Activated T-helper 2 cell treated with anti-CD3 and anti-CD28 coated beads, Interferon-gamma antibody, Interleukin-2, Interleukin-4, amounts not matched to agents 10 μg/mL and 5 μg/mL and 100 μg/mL, durations not matched to agents 14 hours and 24 hours and 36 hours (primary cell): ENCODE measurements at places on chromosomes 2 and 18. TPM values are rescaled to one million over a fixed set of nuclear protein-coding genes. Genes with fewer than 3 reads are reported as not detected.
A peak's percentile ranks its signal among the peaks of the same experiment; 100 is the strongest.

GRCh38 chr2:164920430-164920829 is 34.9 kb downstream of the SLC38A11 start:
- H3K27ac ChIP-seq = no peak overlapping the region
- no peaks in the 10 kb centered on the region for H3K4me1 ChIP-seq
- H3K4me3 ChIP-seq = no peak overlapping the region
- no peaks in the 10 kb centered on the region for H3K36me3 ChIP-seq
- peaks cover 8% of the 10 kb centered on the region for H3K27me3 ChIP-seq

GRCh38 chr2:215742021-215742420 is 271.3 kb downstream of the MREG start:
- H3K4me1 ChIP-seq = peaks cover 46% of the 10 kb centered on the region
- peak overlapping the region; percentile 69 for H3K27ac ChIP-seq
- H3K27me3 ChIP-seq = no peaks in the 10 kb centered on the region
- H3K36me3 ChIP-seq = no peaks in the 10 kb centered on the region
- no peak overlapping the region for H3K4me3 ChIP-seq

DNA sequence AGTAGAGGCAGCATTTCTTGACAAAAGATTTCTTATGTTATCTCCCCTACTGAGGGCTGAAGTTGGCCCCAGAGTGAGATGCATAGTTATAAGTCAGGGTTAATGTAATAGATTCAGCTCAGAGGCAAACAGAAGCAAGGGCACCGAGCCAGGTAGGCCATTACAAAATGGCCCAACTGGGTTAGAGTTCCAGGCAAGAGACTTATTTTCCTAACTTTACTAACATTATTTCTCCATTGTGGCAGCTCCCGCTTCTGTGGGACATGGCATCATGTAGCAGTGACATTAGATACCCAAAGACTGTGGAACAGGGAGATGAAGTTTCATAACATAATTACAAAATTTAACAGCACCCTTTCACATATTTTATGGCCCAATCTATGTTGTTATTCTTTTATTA is 27.1 kb downstream of the TSPYL6 start:
- H3K27me3 ChIP-seq = no peaks in the 10 kb centered on the region
- H3K4me1 ChIP-seq = peaks cover 2% of the 10 kb centered on the region
- H3K4me3 ChIP-seq = no peak overlapping the region
- no peaks in the 10 kb centered on the region for H3K36me3 ChIP-seq
- H3K27ac ChIP-seq = no peak overlapping the region
- DNase-seq = no peak

DNA sequence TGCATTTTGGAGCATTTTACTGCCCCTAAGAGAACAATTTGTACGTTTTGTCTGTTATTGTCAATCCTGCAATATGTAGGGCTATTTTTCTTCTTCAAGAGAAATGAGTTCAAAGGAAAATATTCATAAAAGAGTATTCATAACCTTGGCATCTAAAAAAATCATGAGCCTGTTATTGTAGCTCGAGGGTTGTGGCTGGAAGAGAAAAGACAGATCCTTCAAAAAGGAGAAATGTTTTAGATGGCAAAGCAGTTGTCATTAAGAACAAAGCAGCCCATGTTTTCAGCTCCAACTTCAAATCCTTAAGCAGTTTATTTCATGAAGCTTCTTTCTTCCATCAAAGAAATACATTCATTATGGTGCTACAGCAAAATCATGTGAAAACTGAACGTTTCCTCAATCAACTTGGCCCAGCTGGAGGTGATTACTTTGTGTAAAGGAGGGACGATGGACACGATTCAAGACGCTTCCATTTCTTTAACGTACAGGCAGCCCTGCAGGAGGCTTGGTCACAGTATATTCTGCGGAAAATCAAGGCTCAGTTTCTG is 31.4 kb downstream of the QPCT start:
- peak overlapping the region; percentile 73 for H3K27ac ChIP-seq
- H3K4me3 ChIP-seq = peak overlapping the region; percentile 9
- H3K4me1 ChIP-seq = peaks cover 29% of the 10 kb centered on the region
- DNase-seq = no peak

DNA sequence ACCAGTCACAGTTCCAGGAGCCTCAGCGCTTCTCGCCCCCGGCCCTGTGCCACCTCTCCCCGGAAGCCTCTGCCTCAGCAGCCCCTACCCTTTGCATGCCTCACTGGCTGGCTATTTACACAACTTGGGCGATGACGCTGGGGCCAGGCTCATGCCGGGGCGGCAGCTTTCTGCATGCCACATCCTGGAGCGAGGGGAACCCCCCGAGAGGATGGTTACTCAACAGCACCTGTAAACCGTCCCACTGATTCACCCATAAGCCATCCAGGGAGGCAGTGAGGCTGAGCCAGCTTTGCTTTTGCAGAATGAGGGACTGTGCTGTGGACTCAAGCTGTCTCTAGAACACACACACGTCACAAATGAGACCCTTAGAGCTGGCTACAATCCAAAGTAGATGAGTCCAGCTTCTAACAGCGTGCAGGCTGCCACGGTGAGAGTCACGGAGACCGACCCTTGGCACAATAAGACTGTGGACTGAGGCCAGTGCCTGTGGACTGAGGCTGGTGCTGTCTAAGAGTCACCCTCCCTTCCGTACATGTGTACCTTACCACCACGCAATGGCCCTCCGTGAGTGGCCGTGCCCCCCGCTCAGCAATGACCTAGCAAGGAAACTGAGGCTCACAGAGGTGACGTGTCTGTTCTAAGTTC is 45.6 kb upstream of the ODC1 start:
- no peaks in the 10 kb centered on the region for H3K36me3 ChIP-seq
- H3K27ac ChIP-seq = peak overlapping the region; percentile 38
- H3K4me1 ChIP-seq = peaks cover 6% of the 10 kb centered on the region
- peaks cover 19% of the 10 kb centered on the region for H3K27me3 ChIP-seq
- H3K4me3 ChIP-seq = no peak overlapping the region

DNA sequence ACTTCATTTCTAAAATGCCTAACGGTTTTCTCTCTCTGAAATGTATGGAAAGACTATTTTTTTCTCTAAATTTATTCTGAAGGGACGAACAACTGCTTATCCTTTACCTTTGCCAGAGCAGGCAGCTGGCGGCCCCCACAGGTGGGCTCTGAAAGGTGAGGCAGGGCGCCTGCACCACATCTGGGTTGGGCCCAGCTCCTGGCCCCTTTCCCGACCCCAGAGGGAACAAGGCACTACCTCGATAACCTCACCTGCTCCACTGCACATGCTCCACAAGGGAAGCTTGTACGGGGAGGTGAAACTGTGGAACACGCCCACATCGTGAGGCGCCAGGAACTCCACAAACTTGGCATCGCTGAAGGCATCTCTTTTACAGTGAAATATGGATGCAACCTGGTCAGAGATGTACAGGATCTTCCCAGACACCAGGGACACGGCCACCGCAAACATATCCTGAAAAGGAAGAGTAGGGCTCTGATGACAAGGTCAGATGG is 17.3 kb downstream of the PER2 start:
- H3K4me1 ChIP-seq = no peaks in the 10 kb centered on the region
- H3K4me3 ChIP-seq = no peak overlapping the region
- H3K27ac ChIP-seq = no peak overlapping the region
- DNase-seq = no peak
- H3K36me3 ChIP-seq = peaks cover 40% of the 10 kb centered on the region
- H3K27me3 ChIP-seq = no peaks in the 10 kb centered on the region

GRCh38 chr2:39881494-39881893 is 102.4 kb upstream of the THUMPD2 start:
- H3K27ac ChIP-seq = no peak overlapping the region
- H3K36me3 ChIP-seq = no peaks in the 10 kb centered on the region
- no peak overlapping the region for H3K4me3 ChIP-seq
- H3K4me1 ChIP-seq = no peaks in the 10 kb centered on the region
- H3K27me3 ChIP-seq = no peaks in the 10 kb centered on the region
- DNase-seq = no peak

- DNase-seq = no peak
- no peak overlapping the region for H3K27ac ChIP-seq
- no peaks in the 10 kb centered on the region for H3K36me3 ChIP-seq
- no peaks in the 10 kb centered on the region for H3K4me1 ChIP-seq
Measured at GRCh38 chr2:72963423-72964145, 46.3 kb downstream of the EMX1 start.

DNA sequence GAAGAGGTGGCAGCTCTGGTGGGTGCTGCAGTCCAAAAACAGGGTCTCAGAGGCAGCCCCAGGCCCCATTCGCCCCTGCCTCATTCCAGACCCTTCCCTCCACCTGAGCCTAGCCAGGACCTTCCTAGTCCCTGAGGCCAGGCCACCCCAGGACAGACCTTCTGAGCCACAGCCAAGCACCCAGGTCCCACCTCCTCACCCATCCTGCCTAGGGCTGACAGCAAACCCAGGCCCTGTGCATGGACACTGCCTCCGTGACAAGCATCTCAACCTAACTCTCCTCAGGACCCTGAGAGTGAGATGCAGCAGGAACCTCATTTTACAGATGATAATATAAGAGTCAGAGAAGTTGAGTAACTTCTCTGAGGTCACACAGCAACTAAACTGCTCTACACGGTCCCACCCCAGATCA is 15.5 kb downstream of the ADRA2B start:
- no peak for DNase-seq
- no peaks in the 10 kb centered on the region for H3K36me3 ChIP-seq
- H3K27me3 ChIP-seq = no peaks in the 10 kb centered on the region
- H3K4me3 ChIP-seq = no peak overlapping the region
- no peak overlapping the region for H3K27ac ChIP-seq

DNA sequence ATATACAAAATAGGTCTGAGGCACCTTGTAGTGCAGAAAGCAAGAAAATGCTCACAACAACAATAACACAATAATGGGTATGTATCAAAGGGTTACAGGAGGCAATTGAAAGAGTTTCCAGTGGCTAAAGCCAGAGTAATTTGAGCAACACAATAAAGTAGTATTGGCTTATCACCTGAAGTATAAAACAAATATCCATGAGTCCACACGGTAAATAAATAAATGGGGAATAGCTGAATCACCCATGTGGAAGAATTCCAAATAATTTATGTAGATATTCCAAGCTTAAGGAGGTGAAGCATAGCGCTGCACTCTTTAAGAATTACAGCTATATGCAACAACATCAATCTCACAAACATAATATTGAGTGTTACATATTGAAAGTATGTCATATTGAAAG is 110.8 kb downstream of the AFF3 start:
- DNase-seq = no peak
- no peaks in the 10 kb centered on the region for H3K4me1 ChIP-seq
- no peak overlapping the region for H3K27ac ChIP-seq
- H3K4me3 ChIP-seq = no peak overlapping the region
- no peaks in the 10 kb centered on the region for H3K27me3 ChIP-seq

GRCh38 chr18:37502036-37502435 is 63.6 kb downstream of the CELF4 start:
- no peak overlapping the region for H3K4me3 ChIP-seq
- no peak for DNase-seq
- no peak overlapping the region for H3K27ac ChIP-seq

DNA sequence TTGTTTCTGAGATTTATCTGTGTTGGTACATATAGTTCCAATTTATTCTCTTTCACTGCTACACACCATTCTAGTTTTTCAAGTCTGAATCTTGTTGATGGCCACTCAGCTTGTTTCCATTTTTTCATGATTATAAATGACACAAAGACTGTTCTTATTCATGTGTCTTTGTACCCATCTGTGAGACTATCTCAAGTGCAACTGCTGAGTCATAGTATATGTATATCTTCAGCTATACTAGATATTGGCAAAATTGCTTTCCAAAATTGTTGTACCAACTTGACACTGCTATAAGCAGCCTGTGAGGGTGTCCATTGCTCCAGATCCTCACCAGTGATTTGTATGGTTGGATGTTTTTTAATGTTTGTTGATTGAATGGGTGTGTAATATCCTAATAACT is 37.2 kb upstream of the RTN4 start:
- H3K36me3 ChIP-seq = no peaks in the 10 kb centered on the region
- H3K27ac ChIP-seq = no peak overlapping the region
- no peak for DNase-seq

- H3K4me3 ChIP-seq = no peak overlapping the region
- no peaks in the 10 kb centered on the region for H3K4me1 ChIP-seq
- H3K36me3 ChIP-seq = no peaks in the 10 kb centered on the region
- no peak overlapping the region for H3K27ac ChIP-seq
- no peaks in the 10 kb centered on the region for H3K27me3 ChIP-seq
Measured at GRCh38 chr2:104289651-104290565, 564.0 kb upstream of the POU3F3 start.

- no peaks in the 10 kb centered on the region for H3K36me3 ChIP-seq
- no peak for DNase-seq
- no peak overlapping the region for H3K4me3 ChIP-seq
- peaks cover 23% of the 10 kb centered on the region for H3K4me1 ChIP-seq
Measured at GRCh38 chr2:28084564-28084963, 194.0 kb downstream of the BABAM2 start.

DNA sequence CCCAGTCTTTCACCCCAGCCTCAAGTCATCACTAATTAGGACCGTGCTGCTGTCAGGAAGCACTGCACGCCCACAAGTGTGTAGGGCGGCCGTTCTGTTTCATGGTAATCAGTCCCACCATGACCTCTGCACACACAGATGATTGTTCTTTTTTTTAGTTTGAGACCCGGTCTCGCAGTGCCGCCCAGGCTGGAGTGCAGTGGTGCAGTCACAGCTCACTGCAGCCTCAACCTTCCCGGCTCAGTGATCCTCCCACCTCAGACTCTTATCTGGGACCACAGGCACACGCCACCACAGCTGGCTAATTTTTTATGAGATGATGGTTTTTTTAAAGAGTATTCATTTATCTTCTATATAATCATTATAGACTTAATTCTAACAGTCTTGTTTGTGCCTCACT is 1.8 kb upstream of the IAH1 start:
- H3K36me3 ChIP-seq = peaks cover 50% of the 10 kb centered on the region
- H3K27ac ChIP-seq = peak overlapping the region; percentile 18
- H3K4me1 ChIP-seq = peaks cover 22% of the 10 kb centered on the region

GRCh38 chr2:153476816-153477635 is 1.5 kb downstream of the RPRM start:
- peaks cover 57% of the 10 kb centered on the region for H3K27me3 ChIP-seq
- H3K4me3 ChIP-seq = no peak overlapping the region
- no peaks in the 10 kb centered on the region for H3K36me3 ChIP-seq
- no peak for DNase-seq
- peaks cover 9% of the 10 kb centered on the region for H3K4me1 ChIP-seq

GRCh38 chr2:232541195-232541960 is 1.9 kb downstream of the CHRNG start:
- DNase-seq = no peak
- no peak overlapping the region for H3K27ac ChIP-seq
- peaks cover 1% of the 10 kb centered on the region for H3K4me1 ChIP-seq

DNA sequence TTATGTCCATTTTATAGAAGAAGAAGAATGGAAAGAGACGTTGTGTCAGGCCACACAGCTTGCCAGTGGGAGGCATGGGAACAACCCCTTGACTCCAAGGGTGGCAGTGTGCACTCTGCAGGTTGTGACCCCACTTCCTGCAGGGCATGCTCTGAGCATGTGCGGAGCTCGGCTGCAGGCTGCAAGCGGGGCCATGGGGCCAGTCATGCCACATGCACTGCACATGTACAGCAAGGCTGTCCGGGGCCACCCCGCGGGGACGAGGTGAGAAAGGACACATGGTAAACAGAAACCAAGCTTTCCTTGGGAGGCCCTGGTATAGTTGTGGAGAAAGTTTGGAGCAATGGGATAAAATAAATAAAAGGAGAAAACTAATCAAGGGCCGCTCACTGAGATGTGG is 47.4 kb upstream of the DNMT3A start:
- no peak overlapping the region for H3K4me3 ChIP-seq

Gene CEBPZOS
- 37.3 and 42.3 TPM in 2 replicates for total RNA-seq

Gene CCDC178
- total RNA-seq = not detected in 2 replicates

Gene KCNG2
- not detected in 2 replicates for total RNA-seq

Gene CFAP221
- total RNA-seq = not detected in 2 replicates

Gene SP3
- 104 and 105 TPM in 2 replicates for total RNA-seq

Gene CDH2
- 0.07 TPM in 1 of 2 replicates, not detected in the other for total RNA-seq

Gene SERPINB13
- not detected in 2 replicates for total RNA-seq

Gene RETREG2
- 52.5 and 57.4 TPM in 2 replicates for total RNA-seq

Gene TRMT61B
- total RNA-seq = 15.1 and 17.3 TPM in 2 replicates

Gene GAD1
- total RNA-seq = 41.4 and 42.0 TPM in 2 replicates
